Suprapubic skin (tissue), 4 donors: ENCODE measurements at places on chromosomes 7 and 10. TPM values are rescaled to one million over a fixed set of nuclear protein-coding genes. Genes with fewer than 3 reads are reported as not detected.

The CAV2 gene
- total RNA-seq: 73.8 TPM

The MSMB gene
- 104 TPM for total RNA-seq

The FAM25C gene
- 28.6 TPM for total RNA-seq

The PPA1 gene
- total RNA-seq: 61.5 TPM

The SPAG6 gene
- total RNA-seq: 0.34 TPM

The MUC3A gene
- not detected for total RNA-seq

The TWIST1 gene
- total RNA-seq: 4.0 TPM

The ARHGAP21 gene
- 43.4 TPM for total RNA-seq

The STK17A gene
- total RNA-seq: 14.7 TPM
